ENCODE measurements at places on chromosomes 7 and 10.

DNA sequence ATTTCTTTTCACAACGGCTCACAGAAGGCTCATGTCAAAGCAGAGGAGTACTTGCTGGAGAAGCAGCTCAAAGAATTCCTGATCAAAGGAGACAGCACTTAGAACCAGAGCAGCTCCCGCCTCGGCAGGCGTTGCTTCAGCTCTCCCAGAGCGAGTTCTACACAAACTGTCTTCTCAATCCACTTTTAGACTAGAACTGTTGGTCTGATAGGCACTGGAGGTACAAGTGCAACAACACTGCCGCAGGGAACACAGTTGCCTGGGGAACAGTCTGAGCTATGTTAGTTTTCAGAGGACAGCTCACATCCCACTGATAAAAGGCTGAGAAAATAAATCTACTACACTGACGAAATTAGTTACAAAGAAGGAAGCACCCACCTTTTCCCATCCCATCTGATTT, 35.4 kb downstream of the CYTH3 start:
- DNase-seq = no peak

DNA sequence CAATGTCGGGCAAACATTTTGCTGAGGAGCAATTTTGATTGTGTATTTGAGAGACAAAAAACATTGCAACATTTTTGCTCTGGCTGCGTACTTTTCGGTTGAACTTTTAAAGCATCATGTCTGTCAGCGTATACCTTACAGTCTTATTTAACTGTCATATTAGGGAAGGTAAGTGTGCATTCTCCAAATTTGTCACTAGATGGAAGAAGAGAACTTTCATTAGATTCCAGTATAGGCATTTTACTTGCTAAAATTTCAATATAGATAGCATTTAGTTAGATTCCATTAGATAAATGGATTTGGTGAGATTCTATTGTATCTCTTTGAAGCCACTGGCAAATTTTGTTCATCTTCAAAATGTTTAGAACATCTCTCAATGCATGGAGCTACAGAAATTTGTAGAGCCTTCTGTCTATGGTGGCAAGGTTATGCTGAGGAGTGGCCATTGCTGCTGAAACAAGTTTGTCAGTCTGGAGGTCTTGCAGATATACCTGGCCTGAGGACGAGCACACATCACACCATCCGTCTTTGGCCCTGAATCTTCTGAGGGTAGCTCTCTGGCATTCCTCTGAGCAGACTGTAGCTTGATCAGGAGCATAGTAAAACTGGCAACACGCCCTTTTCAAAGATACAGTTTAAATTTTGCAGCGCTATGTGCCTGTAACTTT, 437.5 kb upstream of the MBL2 start:
- DNase-seq = no peak

GRCh38 chr10:60465801-60466200, 76.1 kb upstream of the ANK3 start:
- no peak for DNase-seq

DNA sequence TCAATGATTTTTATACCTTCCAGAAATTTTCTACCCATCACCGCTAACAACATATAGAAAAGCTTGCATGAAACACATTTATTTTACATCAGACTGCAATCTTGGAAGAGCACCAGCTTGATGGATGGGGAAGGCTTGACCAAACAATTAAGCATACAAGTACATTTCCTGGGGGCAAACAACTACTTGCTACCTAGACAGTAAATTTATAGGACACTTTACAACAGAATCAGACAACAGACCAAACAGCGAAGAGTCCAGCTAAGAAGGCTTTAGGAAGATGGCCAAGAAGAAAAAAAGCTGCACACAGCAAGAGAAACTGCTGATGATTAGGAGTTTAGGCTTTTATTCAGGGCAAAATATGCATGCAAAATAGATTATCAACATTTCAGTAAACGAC, 8.0 kb downstream of the AASS start:
- no peak for DNase-seq

DNA sequence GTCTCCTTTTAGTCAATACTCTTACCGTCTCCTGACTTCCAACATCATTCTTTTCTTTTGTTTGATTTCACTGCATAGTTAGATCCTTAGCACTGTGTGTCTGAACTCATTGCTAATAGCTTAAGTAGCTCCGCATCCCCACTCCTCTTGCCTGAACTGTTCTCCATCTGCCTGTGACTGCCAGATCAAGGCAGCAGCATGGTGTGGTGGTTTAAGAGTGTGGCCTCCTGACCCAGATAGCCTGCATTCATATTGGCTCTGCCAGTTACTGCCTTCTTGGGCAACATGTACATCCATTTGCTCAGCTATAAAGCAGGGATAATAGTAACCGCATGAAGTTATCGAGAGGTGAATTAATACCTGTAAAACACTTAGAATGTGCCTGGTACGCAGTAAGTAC, 50.8 kb downstream of the SUFU start:
- no peak for DNase-seq

DNA sequence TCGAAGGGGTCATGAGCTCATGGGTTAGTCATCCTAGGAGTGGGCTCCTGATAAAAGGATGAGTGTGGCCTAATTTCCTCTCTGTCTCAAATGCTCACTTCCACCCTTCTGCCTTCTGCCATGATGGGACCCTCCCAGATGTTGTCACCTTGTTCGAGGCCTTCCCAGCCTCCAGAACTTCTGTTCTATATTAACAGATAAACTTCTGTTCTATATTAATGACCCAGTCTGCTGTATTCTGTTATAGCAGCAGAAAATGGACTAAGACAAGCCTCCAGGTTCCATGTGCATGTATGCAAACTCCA, 583.2 kb downstream of the GLRX3 start:
- DNase-seq = no peak

GRCh38 chr10:89588671-89589070, 53.3 kb upstream of the SLC16A12 start:
- no peak for DNase-seq

GRCh38 chr7:135501402-135501801, 8.5 kb downstream of the CNOT4 start:
- no peak for DNase-seq

DNA sequence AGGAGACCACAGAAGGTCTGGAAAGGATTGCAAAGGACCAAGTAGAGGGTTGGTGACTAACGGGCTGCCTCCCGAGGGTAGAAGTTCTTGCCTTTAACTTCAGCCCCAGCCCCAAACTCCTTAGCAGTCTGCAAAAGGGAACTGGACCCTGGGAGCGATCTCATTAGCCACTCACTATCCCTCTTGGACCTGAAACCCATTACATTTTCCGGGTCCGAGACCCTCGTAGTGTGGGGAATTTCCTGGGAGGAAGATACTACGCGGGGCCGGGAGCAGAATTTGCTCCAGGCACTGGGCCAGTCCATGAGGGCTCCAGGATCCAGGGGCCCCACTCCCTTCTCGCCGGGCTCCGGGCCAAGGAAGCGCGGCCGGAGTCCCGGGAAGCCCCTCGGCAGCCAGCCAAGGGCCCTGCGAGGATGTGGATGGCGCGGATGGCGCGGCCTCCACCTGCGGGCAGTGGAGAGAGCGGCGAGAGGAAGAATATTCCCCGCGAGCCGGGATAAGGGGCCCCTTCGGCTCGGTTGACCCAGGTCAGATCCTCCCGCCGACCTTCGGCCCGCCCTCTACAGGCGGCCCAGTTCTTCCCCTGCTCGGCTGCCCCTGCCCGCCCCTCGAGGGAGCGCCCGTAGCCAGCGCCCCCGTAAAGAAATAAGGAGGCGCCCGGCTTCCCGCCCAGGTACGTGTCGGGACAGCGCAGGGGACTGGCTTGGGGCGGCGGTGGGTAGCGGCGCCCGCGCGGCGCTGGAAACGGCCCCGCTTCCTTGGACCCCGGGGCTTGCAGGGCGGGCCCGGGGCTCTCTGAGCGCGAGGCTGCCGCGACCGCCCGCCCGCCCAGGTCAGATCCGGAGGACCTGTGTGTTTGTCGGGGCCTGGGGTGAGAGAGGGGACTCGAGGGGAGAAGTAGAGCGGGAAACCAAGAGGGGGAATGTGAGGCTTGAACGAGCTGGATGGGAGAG, at the start of gene MYO3A:
Gene MYO3A (plus strand): TSS at position 577 of the 956 bp plus-strand sequence. CDS start 17,882 bp downstream, outside the sequence.
- no peak for DNase-seq

Data from thoracic aorta (tissue), 2 donors.